ENCODE measurements at places on chromosomes 2 and 18. TPM values are rescaled to one million over a fixed set of nuclear protein-coding genes. Genes with fewer than 3 reads are reported as not detected.

DNA sequence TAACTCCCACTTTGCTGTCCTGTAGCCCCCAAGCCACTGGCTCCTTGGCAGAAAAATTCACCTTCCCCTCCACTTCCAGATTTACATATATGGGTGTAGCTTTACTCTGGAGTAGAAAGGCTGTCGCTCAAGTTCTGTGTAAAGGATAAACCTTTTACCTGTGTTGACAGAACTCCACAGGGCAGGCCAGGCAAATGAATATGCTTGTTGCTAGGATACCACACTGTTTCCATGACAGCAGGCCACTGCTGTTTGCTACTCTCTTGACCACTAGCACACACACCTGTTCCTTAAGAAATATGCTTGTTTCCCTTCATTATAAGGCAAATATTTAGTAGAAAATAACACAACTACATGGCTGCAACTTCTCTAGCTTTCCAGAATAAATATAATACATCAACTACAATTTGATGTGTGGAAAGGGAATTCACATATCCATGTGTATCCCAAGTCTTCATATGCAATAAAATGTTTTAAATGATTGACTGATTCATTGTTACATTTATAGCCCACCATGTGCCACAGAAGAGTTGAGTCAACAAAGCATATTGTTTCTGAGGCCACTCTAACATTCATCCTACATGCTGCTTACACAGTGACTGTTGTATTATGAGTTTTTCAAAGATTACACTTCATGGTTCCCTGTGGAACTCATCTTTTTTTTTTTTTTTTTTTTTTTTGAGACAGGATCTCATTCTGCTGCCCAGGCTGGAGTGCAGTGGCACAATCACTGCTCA, 56.2 kb upstream of the ROCK1 start:
- no peak for DNase-seq

- DNase-seq, result no peak
These were observed 428.3 kb downstream of the MBD2 start for GRCh38 chr18:53796040-53796729.

GRCh38 chr2:102983786-102984185, 222.0 kb downstream of the TMEM182 start:
- DNase-seq, result no peak

DNA sequence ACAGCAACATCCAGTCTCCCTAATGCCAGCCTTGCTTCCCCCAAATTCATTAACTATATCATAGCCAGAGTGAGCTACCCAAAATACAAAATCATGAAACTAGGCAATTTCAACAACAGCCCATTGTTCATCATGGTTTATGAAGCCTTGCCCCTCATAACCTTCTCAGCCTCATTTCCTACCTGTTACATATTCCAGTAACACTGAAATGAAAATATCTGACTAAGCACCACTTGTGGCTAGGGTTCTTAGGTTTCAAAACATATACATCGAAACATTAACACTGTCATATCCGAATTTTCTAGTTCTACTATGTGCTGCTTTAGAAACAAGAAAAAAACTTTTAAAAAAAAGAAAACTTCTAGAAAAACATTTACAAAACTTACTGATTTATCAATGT, 59.5 kb downstream of the ATAD2B start:
- DNase-seq, result no peak

The DYNC2LI1 gene
- total RNA-seq, result 32.9 TPM

The C1D gene
- total RNA-seq, result 11.9 TPM

The HOXD3 gene
- total RNA-seq, result 3.9 TPM

GRCh38 chr2:46985512-46985911, 69.9 kb upstream of the MCFD2 start:
- no peak for DNase-seq

The COLEC12 gene
- 21.3 TPM for total RNA-seq

The CCL20 gene
- total RNA-seq, result not detected

- DNase-seq, result no peak
These were observed 752.2 kb downstream of the GALR1 start for GRCh38 chr18:78001811-78002210.

DNA sequence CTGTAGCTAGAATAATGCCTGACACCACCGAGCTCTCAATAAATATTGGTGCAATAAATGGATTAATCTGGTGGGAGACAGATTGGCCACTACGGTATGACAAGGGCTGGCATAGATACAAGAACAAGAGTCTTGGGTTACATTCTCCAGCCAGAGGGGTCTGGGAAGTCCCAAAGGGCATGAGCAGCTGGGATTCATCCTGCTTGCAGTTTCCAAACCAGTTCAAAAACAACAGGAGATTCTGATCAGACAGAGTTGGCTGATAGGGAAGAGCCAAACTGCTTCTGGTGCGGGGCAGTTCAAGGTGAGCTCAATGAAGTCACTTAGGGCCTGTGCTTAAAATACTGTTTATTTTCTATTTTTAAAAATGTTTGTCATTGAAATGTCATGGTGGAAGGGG, 266.9 kb downstream of the TNS1 start:
- DNase-seq, result no peak

GRCh38 chr18:56065086-56065485, 477.1 kb upstream of the TCF4 start:
- DNase-seq, result no peak

- no peak for DNase-seq
These were observed 120.7 kb upstream of the ZC3H15 start for GRCh38 chr2:186365406-186365805.

The LYPD6B gene
- not detected for total RNA-seq

The CPLX4 gene
- not detected for total RNA-seq

DNA sequence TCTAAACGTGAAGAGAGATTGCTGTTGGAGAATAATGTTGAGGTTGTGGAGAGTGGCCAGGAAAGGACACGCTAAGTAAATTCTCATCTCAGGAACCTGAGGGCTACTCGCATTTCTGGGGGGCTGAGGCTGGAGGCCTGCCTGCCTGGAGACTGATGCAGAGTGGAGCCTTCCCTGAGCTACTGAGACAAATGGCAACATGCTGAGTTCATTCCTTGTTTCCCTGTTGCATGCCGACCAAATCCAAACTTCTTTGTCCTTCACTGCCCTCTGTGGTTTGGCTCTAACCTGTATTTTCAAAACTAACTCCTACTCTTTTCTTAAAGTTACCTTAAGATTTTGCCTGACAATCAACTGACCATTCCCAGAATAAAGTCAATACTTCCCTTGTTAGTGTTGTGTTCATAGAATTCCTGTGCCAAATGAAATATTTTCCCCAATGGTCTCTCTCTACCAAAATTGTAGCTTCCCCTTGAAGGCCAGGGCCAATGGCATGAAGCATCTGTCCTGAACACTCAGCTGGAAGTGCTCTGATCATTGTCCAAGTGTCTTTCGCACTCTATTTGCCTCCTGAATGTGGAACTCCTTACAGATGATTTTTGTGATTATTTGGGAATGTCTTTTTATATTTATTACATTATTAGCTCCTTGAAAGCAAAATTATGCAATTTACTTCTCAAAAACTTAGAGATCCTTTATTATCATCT, 1085.6 kb downstream of the SOCS6 start:
- DNase-seq, result no peak

Data from thoracic aorta (tissue), 2 donors.